Psoas muscle (tissue), 8 donors: ENCODE measurements at places on chromosomes 13 and 19.

GRCh38 chr13:22776394-22777186 is 404.2 kb upstream of the SGCG start:
- no peak for DNase-seq
- no peak overlapping the region for H3K27ac ChIP-seq
- H3K27me3 ChIP-seq = peaks cover 2% of the 10 kb centered on the region

GRCh38 chr13:42364613-42365000 is 92.7 kb downstream of the AKAP11 start:
- no peaks in the 10 kb centered on the region for H3K36me3 ChIP-seq
- no peaks in the 10 kb centered on the region for H3K4me1 ChIP-seq
- H3K4me3 ChIP-seq = no peak overlapping the region
- no peak overlapping the region for H3K27ac ChIP-seq

GRCh38 chr13:74562381-74562780 is 428.2 kb upstream of the KLF12 start:
- no peak overlapping the region for H3K27ac ChIP-seq
- no peaks in the 10 kb centered on the region for H3K36me3 ChIP-seq
- no peaks in the 10 kb centered on the region for H3K4me1 ChIP-seq

- no peak overlapping the region for H3K27ac ChIP-seq
- H3K4me1 ChIP-seq = no peaks in the 10 kb centered on the region
- no peak for DNase-seq
- no peaks in the 10 kb centered on the region for H3K27me3 ChIP-seq
These were observed 9.0 kb downstream of the GCDH start for GRCh38 chr19:12899891-12900518.

GRCh38 chr19:35087393-35087792 is 28.2 kb upstream of the FXYD3 start:
- H3K36me3 ChIP-seq = no peaks in the 10 kb centered on the region
- no peak overlapping the region for H3K27ac ChIP-seq
- H3K4me1 ChIP-seq = peaks cover 3% of the 10 kb centered on the region

GRCh38 chr13:94765814-94766213 is 53.5 kb upstream of the SOX21 start:
- H3K27me3 ChIP-seq = no peaks in the 10 kb centered on the region
- H3K36me3 ChIP-seq = no peaks in the 10 kb centered on the region
- no peak for DNase-seq
- H3K27ac ChIP-seq = no peak overlapping the region
- no peaks in the 10 kb centered on the region for H3K4me1 ChIP-seq

- H3K4me3 ChIP-seq = no peak overlapping the region
- peak overlapping the region; percentile 87 for H3K27ac ChIP-seq
- peaks cover 37% of the 10 kb centered on the region for H3K4me1 ChIP-seq
- no peaks in the 10 kb centered on the region for H3K36me3 ChIP-seq
- DNase-seq = no peak
These were observed 15.9 kb downstream of the OPA3 start for GRCh38 chr19:45568732-45569131.
